ENCODE measurements at places on chromosomes 16 and 17.

DNA sequence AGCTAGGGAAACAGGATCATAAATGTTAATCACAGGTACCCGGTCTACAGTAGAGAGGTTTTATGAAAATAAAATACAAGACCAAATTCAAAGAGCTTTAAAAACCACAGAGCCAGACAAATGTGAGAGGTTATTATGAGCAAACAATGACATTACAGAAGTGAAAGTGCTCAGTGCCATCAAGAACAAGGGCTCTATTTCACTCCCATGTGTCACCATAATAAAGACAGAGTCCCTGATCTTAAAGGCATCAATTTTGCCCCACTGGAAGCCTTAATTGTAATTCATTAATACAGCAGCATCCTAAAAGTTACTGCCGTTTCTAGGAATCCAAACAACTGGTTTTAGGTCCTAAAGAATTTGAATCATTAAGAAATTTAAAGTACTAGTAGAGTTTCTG, 43.7 kb upstream of the CDRT4 start:
- DNase-seq, result no peak

- no peak for DNase-seq
Measured at GRCh38 chr17:6514371-6514770, 42.0 kb downstream of the PITPNM3 start.

DNA sequence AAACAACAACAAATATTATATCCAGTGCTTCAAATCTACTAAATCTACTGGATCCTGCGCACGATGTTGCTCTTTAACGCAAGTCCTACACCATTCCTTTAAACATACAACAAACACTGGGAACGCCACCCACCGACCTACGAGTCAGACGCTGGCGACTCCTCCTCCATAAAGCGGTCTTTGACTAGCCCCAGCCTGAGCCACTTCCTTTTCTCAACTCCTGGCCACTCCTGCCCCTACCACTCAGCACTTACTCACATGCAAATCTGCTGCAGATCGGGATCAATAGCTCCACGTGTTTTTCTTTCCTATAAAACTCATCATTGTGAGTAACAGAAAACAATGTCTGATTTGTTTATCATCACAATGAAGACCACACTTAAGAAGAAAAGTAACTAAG, 32.8 kb upstream of the MNT start:
- no peak for DNase-seq

DNA sequence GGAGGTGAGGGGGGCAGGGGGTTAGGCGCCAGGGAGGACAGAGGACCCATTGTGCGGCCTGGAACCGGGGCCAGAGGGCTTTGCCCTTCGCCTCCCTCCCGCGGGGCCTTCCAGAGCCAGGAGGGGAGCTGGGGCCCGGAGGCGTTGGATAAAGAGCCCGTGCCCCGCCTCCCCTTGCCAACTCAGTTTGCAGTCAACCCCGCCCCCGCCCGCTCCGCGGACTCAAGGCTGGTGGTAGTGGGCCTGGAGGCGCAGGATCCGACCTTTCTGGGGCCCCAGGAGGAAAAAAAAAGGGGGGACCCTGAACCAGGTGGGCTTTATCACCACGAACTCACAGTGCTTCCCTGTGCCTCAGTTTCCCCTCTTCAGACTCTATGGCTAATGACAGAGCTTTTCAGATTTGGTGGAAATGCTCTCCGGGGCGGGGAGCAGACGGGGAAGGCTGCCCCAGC, 2.0 kb upstream of the SPHK1 start:
- DNase-seq, result no peak

GRCh38 chr17:66952681-66953629, 11.6 kb upstream of the CACNG4 start:
- no peak for DNase-seq

- DNase-seq, result no peak
Measured at GRCh38 chr17:14052886-14053615, 16.3 kb upstream of the COX10 start.

GRCh38 chr17:73513426-73513825, 130.8 kb downstream of the SDK2 start:
- no peak for DNase-seq
